Muscle of back (tissue), 13 donors: ENCODE measurements at places on chromosomes 4 and X. TPM values are rescaled to one million over a fixed set of nuclear protein-coding genes. Genes with fewer than 3 reads are reported as not detected.

The GUCY1B1 gene
- polyA plus RNA-seq = 25.0 TPM

The TBC1D19 gene
- 13.1 TPM for polyA plus RNA-seq

The FOXP3 gene
- 0.32 TPM for polyA plus RNA-seq

The CLNK gene
- polyA plus RNA-seq = 0.15 TPM

The MED14 gene
- 30.4 TPM for polyA plus RNA-seq

The SLC7A11 gene
- polyA plus RNA-seq = 0.35 TPM

The SMIM31 gene
- 0.04 TPM for polyA plus RNA-seq

The TEX13B gene
- not detected for polyA plus RNA-seq

The CASK gene
- 40.3 TPM for polyA plus RNA-seq

The FGFR3 gene
- polyA plus RNA-seq = 0.80 TPM
